ENCODE measurements at places on chromosomes 2 and 18.
A peak's percentile ranks its signal among the peaks of the same experiment; 100 is the strongest.

GRCh38 chr2:86372641-86373502, 35.4 kb upstream of the REEP1 start:
- DNase-seq = peak; percentile 68

- no peak for DNase-seq
These were observed 53.1 kb downstream of the MYO1B start for GRCh38 chr2:191298306-191298705.

DNA sequence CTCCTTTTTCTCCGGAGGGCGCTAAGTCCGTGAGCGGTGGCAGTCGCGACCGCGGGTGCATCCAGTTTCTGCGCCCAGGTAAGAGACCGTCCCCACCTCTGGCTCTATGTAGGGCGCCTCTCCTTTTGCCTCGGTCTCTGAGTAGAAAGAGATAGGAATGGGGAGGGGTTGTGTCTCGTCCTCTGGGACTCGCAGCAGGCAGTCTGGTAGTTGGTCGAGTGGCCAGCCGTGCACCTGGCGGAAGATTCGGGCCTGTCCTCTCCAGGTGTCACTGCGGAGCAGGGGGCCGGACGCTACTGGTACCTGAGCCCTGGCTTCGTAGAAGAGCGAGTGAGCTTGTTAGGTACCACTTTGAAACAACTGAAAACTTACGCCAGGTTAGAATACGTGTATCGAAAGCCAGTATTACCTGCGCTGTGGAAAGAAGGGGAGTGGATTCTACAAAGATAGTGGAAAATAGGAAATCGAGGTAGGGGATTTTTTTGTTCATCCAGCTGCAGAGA, 403 bp downstream of the MAP2 start:
- no peak for DNase-seq

- no peak for DNase-seq
These were observed 425.8 kb upstream of the KCNH7 start for GRCh38 chr2:163264341-163264740.

- no peak for DNase-seq
These were observed 14.4 kb downstream of the ELAC1 start for GRCh38 chr18:50982086-50982801.
